ENCODE measurements at places on chromosomes 2 and 18.

- DNase-seq, result no peak
Measured at GRCh38 chr2:118766871-118767270, 80.6 kb downstream of the EN1 start.

- DNase-seq, result peak; percentile 56
Measured at GRCh38 chr18:46416706-46417638, 240.0 kb downstream of the LOXHD1 start.

DNA sequence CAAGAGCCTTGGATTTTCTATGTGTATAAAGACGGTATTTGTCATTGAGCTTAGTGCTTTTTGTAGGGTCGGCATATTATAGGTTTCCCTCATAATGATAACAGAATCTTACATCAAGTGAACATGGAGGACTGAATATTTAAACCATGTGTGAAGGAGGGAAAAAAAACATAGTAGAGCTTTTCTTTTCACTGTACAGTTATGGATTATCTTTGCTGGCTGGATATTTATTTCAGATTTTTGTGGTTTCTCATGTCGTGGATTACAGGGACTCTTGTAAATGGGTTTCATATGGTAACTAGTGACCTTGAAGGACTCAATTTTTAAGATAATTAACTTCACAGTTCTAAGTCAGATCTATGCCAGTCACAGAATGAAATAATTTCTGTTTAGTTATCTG lies 330.2 kb upstream of the NRP2 start:
- DNase-seq, result no peak

DNA sequence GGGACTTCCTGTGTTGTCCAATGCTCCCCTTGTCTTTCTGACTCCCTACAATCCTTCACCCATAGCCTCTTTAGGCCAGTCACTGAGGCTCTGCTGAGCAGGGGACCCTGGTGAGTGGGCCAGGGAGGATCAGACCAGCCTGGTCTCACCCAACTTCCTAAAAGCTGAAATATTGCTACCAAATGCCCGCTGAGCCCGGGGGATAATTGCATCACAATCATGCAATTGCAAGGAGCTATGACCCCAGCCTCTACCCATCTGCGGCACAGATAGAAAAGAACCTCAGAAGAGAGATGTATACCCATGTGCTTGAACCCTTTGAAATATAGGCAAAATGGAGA lies 3.7 kb upstream of the SP100 start:
- DNase-seq, result no peak

DNA sequence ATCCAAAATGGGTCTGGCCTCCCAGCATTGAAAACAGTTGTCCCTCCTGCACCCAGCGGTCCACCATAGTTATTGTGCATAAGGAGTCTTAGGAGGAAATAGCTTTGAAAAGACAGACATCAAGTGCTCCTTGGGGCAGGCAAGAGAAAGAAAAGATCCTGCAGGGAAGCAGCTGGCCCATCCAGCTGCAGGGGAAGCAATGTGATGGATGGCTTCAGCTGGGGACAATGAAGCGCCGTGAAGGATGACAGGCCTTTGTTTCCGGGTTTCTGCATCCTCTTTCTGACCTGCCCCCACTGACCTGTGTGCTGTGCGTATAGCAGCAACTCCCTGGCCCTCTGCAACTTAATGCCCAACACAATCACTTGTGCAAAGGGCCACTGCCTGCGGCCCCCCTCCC lies 142.9 kb upstream of the NCKAP5 start:
- DNase-seq, result no peak

GRCh38 chr2:44004735-44005602 lies 9.2 kb upstream of the LRPPRC start:
- DNase-seq, result no peak

GRCh38 chr18:63143330-63143771 lies 176.2 kb downstream of the BCL2 start:
- no peak for DNase-seq

GRCh38 chr2:19550750-19551149 lies 192.3 kb upstream of the OSR1 start:
- DNase-seq, result no peak

- no peak for DNase-seq
Measured at GRCh38 chr18:22453315-22453714, 35.6 kb upstream of the CTAGE1 start.

DNA sequence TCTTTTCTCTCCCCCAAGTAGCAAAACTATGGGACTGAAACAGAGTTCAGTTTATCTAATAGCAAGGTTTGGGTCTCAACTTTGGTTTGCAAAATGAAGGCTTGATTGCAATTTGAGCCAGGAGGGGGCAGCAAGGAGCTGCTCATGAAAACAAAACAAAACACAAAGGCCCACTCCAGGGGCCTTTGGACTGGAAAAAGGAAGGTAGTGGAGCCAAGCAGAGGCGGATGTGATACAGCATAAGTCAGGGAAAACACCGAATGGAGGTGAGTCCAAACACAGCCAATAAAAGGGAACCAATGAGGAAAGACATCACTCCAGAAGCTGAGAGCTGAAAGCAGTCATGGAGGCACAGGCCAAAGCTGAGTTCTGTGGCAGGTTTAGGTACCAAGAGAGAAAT lies 799.7 kb upstream of the ACVR2A start:
- peak; percentile 67 for DNase-seq

DNA sequence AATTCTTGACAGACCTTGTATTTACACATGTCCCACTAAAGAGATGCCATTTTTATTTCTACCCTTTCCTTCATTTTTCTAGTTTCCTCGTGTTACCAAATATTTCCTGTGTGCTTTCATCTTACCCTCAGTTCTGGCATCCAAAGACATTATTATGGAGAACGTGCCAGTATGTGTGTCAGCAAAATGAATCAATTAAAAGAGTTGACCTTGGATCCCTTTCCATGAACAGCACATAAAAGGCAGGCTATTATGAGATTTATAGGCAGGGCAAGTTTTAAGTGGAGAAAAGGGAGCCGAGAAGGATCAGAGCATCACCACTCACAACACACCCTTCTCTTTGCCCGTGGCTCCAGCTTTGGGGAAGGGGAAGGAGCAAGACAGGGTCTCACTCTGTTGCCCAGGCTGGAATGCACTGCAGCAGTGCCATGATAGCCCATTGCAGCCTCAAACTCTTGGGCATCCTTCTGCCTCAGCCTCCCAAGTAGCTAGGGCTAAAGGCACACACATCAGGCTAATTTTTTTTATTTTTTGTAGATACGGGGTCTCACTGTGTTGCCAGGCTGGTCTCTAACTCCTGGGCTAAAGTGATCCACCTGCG lies 149.9 kb downstream of the GFPT1 start:
- DNase-seq, result no peak

- DNase-seq, result no peak
Measured at GRCh38 chr2:177598326-177599138, 206.0 kb downstream of the AGPS start.

- DNase-seq, result no peak
Measured at GRCh38 chr18:26480897-26481795, 67.2 kb downstream of the KCTD1 start.

DNA sequence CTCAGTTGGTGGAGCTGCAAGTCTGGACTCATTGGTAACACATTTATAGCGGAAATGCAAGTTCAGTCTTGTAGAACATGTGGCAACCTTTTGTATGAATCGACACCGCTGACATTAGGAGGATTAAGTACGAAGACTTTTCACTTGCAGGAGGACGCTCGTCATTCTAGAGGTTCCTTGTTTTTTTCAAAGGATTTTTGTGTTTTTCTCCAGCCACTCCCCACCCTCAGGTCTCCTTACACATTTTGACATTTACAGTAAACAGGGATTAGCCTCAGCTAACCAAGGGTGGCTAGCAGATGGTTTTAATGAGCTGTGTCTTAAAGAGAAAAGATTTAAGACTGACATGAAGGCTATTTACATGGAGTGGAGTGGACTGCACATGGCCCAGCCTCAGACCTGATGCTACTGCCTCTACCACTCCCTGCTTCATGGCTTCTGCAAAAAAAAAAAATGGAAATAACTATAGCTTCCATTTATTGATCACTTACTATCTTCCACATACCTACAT lies 173.8 kb downstream of the TRIB2 start:
- DNase-seq, result no peak

GRCh38 chr18:50410008-50410407 lies 35.2 kb downstream of the SKA1 start:
- no peak for DNase-seq

- DNase-seq, result no peak
Measured at GRCh38 chr2:227597998-227598397, 695 bp upstream of the SCYGR2 start.

DNA sequence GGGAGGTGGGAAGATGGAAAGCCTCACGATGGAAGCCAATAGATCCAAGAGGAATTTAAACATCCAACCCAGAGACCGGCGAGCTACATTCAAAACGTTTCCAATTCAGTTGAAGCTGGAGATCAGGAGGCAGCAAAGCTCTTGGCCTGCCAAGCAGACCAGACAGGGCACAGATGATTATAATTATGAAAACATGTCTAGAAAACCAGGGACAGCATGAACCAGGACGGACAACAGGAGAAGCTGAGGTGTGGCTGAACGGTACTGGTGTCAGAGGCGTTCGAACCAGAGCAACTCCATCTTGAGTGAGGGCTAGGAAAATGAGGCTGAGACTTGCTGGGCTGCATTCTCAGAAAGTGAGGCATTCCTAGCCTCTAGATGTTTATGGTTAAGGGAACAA lies 102.2 kb upstream of the CCDC150 start:
- DNase-seq, result no peak

GRCh38 chr2:2830576-2830975 lies 499.5 kb upstream of the MYT1L start:
- DNase-seq, result no peak

- DNase-seq, result no peak
Measured at GRCh38 chr18:41790687-41791086, 164.3 kb upstream of the PIK3C3 start.

GRCh38 chr2:123245156-123245555 lies 779.9 kb upstream of the CNTNAP5 start:
- no peak for DNase-seq

GRCh38 chr18:70322928-70323327 lies 34.1 kb downstream of the SOCS6 start:
- DNase-seq, result no peak

GRCh38 chr2:68469935-68470334 lies 2.5 kb downstream of the APLF start:
- no peak for DNase-seq

Data from GM12865 (cell line).